Cardiac fibroblast (primary cell): ENCODE measurements at places on chromosomes 13 and 19.

- peak; percentile 59 for DNase-seq
These were observed 19.6 kb upstream of the B3GNT3 start for GRCh38 chr19:17775245-17775927.

DNA sequence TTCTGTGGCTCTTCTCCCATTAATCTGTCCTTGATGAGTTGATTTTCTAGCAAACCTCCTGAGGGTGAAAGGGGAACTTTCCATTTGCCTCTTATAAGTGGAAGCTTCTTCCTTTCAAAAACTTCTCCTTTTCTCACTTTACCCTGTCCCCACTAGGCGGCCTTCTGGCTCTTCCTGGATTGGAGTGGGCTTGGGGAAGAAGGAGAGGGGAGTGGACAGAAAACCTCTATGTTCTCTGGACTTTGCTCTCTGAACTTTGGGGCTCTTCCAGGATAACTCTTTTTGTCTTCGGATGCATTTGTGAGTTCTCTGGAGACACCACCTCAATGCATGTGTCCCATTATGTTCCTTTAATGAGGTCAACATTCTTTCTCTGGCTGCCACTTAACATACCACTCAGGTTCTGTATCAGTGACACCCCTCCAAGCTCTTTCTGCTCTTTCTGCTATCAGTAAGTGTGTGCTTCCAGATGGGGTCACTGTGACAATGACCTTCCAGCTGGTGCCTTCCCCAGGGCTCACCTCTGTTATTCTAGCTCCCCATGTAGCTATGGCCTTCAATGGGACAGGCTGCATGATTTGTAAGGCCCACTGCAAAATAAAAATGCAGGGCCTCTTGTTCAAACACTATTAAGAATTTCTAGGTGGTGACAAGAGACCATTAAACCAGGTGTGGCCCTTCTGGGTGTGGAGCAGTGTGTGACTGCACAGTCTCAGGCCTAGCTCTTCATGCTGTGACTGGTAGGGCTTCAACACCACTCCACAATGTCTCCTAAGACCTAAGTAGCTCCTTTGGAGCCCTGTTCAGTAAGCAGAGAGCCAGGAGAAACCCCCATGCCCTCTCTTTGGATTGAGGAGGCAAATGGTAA, 389.2 kb downstream of the EFNB2 start:
- DNase-seq = no peak

- no peak for DNase-seq
These were observed 1.9 kb downstream of the IRF2BP1 start for GRCh38 chr19:45883881-45884681.

DNA sequence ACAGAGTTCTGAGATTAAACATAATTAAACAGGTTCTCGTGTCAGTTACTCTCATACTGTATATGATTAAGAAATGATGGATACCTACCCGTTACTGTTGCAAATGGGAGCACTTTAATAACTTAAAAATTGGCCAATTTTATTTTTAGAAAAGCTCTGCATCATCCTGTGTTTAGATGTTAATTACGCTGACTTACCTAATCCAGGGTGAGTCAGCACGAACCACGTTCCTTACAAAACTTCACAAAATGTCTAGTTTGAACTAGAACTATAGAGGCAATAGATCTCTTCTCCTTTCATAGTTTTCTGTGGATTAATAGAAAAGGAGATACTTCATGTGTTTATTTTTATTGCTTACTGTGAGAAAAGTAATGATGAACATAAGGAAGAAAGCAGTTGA, 363.9 kb downstream of the MYO16 start:
- DNase-seq = peak; percentile 56

DNA sequence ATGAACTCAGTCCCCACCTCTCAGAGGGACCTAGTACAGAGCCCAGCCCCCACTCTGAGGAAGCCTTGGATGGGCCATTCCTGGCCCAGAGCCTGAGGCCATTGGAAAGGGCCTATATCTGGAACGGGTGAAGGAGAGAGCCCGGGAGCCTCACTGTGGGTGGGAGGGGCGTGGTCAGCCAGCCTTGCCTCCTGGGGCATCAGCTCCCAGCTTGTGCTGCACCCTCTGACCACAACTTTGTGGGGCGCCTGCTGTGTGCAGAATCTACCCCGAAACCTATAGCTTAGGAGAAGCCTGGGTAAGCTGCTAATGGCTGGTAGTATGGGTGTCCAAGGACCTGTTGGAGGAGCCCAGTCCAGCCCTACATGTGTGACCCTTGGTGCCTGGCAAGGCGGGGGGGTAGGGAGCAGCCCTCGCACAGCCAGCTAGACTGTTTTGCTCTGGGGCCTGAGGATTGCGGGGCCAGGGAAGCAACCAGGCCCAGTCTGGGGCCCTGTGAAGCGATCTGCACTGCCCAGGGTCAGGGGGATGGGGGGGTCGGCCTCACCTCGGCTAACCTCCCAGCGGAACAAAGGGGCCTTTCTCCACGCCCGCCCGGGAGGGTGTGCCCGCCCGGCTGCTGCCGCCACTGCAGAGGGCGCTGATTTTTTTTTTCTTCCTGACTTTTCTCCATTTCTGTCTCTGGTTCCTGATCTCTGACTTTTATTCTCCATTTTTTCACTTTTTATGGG, 42.3 kb downstream of the LYL1 start:
- peak; percentile 41 for DNase-seq

GRCh38 chr19:14474827-14475226, 327 bp downstream of the PTGER1 start:
- DNase-seq = no peak

- DNase-seq = no peak
These were observed 1586.0 kb upstream of the PRR20A start for GRCh38 chr13:55554741-55555140.

GRCh38 chr13:108779308-108779707, 149.9 kb downstream of the MYO16 start:
- no peak for DNase-seq

DNA sequence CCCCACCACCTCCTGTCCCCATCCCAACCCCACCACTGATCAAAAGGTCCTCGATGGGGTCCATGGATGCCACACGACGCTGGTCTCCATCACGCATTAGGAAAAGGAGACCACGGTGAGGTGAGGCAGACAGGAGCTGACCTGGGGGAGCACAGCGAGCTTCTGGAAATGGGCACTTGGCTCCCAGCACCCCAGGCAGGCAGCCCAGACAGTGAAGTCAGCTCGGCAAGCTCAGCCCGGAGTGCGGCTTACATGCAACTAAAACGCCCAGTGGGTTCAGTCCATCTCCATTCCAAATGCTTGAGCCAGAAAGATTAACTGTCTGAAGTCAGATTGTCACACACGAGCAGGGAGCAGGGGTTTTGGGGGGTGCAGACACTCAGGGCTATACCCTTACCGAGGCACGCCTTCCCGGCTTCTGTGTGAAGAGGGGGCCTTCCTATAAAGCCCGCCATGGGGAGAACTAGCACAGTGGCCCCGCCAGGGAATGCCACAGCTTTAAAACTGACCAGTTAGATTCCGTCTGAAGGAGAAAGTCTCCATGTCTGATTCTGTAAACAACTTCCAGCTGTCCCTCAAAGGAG, 79.4 kb downstream of the SPACA7 start:
- no peak for DNase-seq

DNA sequence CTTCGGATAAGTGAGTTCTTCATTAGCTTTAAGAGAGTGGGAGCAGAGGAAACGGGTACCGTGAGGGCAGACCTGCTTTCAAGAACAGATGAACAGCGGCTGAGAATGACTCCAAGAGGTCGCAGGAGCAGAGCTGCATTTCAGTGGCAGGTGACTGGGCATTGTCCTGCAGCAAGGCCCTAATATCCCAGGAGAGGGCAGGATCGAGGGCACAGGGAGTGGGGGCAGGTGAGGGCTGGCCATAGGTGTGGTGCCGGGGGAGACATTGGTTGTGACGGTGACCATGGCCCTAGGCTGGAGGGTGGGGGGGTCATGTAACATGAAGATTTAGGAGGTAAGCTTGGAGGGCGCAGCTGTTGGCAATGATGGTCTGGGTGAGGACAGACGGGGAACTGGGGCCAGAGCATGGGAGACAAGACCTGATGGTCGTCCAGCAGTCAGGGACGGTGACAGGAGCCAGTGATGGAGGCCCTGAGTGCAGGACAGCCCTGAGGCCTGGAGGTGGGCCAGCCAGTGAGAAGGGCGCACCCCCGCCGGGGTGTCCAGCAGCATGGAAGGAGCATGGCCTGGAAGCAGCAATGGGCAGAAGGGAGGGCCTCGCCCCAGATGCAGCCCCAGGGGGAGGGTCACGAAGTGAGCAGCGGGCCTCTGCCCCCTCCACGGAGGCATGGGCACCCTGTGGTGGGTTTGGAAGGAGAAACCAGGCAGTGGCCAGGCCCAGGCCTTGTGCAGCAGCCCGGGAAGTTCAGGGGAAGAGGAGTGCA, 29.2 kb upstream of the LAMP1 start:
- no peak for DNase-seq

GRCh38 chr13:86601351-86601750, 802.1 kb upstream of the SLITRK6 start:
- no peak for DNase-seq

- no peak for DNase-seq
These were observed 253.0 kb downstream of the IRS2 start for GRCh38 chr13:109533350-109533749.

GRCh38 chr19:54114340-54115108, 933 bp downstream of the TFPT start:
- DNase-seq = peak; percentile 51

DNA sequence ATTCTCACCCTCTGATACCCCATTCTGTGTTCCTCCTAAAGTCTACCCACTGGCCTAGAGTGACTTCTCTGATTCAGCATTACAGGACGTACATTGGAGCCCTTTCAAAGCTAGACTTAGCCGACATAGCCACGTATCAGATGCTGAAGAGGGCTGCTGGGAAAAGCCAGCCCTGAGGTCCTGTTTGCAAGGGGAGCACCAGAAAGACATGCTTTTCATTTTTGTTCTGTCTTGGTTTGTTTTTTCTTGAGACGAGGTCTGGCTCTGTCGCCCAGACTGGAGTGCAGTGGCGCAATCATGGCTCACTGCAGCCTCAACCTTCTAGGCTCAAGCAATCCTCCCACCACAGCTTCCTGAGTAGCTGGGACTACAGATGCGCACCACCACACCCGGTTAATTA, 6.3 kb upstream of the ZSWIM4 start:
- DNase-seq = peak; percentile 68

DNA sequence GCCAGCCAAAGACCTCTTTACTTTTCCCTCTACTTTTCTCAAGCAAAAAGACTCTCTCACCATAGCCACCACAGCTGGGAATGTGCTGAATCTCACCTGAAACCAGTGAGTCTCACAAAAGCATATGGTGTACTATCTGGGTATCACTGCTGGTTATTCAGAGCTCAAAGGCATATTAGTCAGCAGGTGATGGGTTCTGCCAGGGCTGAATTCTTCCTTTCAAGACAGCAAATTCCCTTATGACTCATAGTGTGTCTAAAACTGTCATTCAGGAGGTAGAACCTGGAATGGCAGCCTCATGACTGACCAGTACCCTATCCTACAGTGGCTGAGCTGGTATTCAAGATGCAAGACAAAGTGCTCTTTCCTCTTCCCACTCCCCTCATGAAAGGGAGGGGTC, 2859.1 kb downstream of the PCDH9 start:
- no peak for DNase-seq

DNA sequence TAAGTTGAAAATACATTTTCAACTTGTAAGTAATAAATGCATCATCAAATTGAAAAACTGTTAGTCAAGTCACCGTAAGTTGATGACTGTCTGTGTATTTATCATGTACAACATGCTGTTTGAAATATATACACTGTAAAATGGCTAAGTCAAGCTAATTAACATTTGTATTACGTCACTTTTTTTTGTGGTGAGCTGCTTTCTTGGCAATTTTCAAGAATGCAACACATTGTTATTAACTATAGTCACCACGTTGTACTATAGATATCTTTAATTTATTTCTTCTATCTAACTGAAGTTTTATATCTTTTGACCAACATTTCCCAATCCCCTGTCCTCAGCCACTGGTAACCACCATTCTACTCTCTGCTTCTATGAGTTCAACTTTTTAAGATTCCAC, 57.0 kb downstream of the RBM26 start:
- DNase-seq = peak; percentile 9

GRCh38 chr13:31881495-31881882, 142.2 kb downstream of the RXFP2 start:
- no peak for DNase-seq

- DNase-seq = no peak
These were observed 75.0 kb upstream of the SLC15A1 start for GRCh38 chr13:98827449-98827848.

- DNase-seq = no peak
These were observed 3.1 kb downstream of the ABHD17A start for GRCh38 chr19:1882089-1882785.

GRCh38 chr13:37476874-37477273, 121.7 kb downstream of the POSTN start:
- DNase-seq = no peak

GRCh38 chr13:51957377-51958216, 53.7 kb downstream of the ATP7B start:
- no peak for DNase-seq

- DNase-seq = no peak
These were observed 159.0 kb upstream of the FNDC3A start for GRCh38 chr13:48816700-48817099.

- DNase-seq = no peak
These were observed 207.3 kb downstream of the TEX29 start for GRCh38 chr13:111527614-111528229.

GRCh38 chr13:42048342-42048683, at the start of gene DGKH:
Gene DGKH (plus strand): TSS chr13:42048648. CDS start chr13:42048774, 126 bp downstream.
- DNase-seq = no peak

DNA sequence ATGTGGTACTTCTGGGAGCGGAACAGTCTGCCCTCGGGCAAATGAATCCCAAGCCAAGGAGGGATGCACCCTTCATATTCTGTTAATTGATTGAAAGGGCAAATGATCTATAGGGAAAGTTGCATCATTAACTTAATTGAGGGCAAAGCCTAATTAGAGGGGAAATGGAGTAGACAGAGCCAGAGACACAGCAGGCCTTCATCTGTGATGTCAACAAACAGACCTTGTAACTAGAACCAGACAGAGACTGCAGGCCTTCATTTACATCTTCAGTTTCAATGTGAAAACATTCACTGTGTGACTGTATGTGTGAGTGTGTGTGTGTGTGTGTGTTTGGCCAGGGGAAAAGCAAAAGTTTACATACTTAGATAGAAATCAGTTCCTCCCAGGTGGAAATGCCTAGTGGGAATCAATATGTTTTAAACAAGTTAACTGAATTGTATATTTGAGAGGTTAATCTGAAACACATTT, 126.4 kb downstream of the SPRY2 start:
- no peak for DNase-seq

DNA sequence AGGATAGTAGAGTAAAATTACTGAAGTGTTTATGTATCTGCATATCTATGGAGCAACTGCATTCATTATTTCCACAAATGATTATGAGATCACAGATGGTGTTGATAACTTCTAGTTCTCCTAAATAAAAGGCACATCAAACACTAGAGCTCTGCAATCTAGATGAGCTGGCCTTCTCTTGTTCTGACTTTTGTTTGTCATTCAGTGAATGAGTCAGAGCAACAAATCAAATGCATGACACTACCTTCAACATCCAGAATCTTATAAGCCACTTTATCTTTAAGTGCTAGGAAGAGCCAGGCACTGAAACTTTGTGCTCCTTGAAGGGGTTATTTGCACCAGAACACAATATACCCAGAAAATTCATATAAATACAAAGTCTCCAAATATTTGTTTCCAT, 456.0 kb downstream of the PCDH17 start:
- DNase-seq = no peak
